Stimulated activated CD4-positive, alpha-beta T cell treated with anti-CD3 and anti-CD28 coated beads, TNF-alpha, amount 100 ng/mL, for 4 hours (primary cell): ENCODE measurements at places on chromosomes 1 and 21.

- DNase-seq = no peak
These were observed 22.8 kb upstream of the RXRG start for GRCh38 chr1:165467706-165468105.

DNA sequence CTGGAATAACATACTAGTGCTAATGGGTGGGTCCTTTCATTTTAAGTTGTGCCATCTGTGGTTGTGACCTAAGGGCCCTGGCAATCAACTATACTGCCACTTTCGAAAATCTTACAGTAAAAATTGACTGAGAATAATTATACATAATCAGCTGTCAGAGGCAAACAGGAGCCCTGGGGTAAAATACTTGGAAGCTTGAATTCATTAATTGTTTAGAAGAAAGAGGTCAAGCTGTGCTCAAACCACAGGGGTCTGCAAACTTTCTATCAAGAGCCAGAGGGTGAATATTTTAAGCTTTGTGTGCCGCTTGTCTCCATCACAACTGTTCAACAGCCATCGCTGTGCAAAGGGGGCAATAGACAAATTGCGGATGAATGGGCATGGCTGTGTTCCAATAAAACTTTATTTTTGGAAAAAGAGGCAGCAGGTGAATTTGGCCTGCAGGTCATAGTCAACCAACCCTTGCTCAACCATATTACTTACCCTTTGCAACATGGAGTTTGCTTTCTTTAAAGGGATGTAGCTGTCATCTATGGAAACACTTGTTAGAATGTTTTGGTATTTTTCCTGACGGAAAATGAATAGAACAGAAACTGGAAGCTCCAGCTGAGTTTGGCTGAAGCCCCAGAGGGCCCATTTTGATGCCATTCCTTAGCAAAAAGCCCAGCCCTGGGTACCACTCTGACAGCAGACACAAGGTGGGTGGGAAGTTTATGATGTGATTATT lies 35.7 kb upstream of the USP1 start:
- DNase-seq = no peak

- DNase-seq = no peak
These were observed 85.1 kb downstream of the PCSK9 start for GRCh38 chr1:55124470-55124869.

- no peak for DNase-seq
These were observed 35.7 kb upstream of the AGL start for GRCh38 chr1:99814373-99814900.

DNA sequence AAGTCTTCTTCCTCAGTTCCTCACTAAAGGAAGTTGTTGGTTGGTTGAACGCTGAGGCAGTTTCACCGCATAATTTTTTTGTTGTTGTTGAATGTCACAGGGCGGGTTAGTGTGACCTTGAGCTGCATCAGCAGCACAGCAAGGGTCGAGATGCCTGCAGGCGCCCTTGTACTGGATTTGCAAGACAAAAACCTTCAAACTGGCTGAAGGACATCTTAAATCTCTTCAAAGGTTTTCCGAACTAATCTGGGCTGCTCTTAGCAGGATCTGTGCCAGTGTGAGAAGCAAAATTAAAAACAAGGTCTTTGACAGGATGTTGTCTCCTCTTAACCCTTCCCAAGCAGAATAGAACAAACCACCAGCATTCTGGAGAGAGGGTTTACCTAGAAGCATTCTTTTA lies 59.4 kb downstream of the NRIP1 start:
- no peak for DNase-seq

- DNase-seq = no peak
These were observed 33.0 kb downstream of the KCNC4 start for GRCh38 chr1:110243146-110243545.

- no peak for DNase-seq
These were observed 383.7 kb downstream of the PRDM2 start for GRCh38 chr1:14083706-14084105.

DNA sequence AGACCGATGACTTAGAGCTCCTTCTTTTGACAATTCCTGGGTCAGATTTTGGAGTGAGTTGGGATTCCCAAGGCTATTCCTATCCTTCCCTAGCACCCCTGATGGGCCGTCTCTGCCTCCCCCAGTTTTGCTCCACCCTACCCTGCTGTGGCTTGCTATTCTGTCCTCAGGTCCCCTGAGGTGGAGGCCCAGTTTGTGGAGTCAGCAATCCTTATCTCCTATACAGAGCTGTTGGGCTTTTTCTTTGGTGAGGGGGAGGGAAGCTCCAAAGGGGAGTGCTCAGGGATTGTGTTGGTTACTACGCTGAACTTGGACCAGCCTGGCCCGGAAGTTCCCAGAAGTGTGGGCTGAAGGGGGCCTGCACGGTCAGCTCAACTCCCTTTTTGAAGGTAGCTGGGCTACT lies 7.6 kb downstream of the SESN2 start:
- DNase-seq = no peak

DNA sequence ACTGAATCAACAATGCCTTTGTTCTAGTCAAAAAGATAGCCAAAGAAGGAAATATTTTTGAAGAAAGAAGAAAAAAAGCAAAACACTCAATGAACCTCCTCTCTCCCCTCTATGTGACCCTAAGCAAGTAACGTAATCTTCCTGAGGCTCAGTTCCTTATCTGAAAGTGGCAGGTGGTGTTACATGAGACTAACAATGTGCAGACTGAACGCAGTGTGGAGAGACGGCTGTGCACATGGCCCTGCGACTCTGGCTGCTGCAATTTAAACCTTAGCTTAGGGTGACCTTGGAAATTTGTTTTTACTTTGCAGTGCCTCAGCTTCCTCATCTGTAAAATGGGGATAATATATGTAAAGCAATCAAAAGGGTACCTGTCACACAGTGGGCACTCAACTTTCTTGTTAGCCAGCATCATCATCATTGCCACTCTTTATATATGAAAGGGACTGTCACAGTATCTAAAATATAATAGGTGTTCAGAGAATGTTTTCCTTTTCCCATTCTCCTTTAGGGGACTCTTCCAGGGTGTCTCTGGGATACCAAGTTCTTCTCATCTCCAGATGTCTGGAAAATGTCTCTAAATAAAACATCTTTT lies 100.1 kb upstream of the JUN start:
- no peak for DNase-seq

- DNase-seq = no peak
These were observed 8.8 kb downstream of the TMEM222 start for GRCh38 chr1:27330786-27331185.

GRCh38 chr1:50700621-50701020 lies 259.4 kb downstream of the FAF1 start:
- DNase-seq = no peak

DNA sequence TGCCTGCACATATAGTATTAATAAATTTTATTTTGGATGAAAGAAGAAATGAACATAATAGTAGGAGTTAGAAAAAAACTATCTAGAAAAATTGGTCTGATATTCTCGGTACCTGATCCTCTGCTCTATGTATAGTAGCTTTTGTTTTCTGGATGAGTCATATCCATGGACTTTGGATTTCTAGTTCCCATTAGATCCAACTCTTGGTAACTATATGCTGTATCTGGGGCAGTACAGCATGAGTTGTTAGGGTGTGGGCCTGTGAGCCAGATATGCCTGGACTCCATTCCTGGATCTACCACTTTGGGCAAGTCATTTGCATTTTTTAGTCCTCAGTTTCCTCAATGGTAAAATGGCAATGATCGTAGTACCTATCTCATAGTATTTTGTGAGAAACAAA lies 372.2 kb upstream of the PKN2 start:
- DNase-seq = no peak

GRCh38 chr1:230139315-230139714 lies 72.3 kb downstream of the GALNT2 start:
- no peak for DNase-seq

DNA sequence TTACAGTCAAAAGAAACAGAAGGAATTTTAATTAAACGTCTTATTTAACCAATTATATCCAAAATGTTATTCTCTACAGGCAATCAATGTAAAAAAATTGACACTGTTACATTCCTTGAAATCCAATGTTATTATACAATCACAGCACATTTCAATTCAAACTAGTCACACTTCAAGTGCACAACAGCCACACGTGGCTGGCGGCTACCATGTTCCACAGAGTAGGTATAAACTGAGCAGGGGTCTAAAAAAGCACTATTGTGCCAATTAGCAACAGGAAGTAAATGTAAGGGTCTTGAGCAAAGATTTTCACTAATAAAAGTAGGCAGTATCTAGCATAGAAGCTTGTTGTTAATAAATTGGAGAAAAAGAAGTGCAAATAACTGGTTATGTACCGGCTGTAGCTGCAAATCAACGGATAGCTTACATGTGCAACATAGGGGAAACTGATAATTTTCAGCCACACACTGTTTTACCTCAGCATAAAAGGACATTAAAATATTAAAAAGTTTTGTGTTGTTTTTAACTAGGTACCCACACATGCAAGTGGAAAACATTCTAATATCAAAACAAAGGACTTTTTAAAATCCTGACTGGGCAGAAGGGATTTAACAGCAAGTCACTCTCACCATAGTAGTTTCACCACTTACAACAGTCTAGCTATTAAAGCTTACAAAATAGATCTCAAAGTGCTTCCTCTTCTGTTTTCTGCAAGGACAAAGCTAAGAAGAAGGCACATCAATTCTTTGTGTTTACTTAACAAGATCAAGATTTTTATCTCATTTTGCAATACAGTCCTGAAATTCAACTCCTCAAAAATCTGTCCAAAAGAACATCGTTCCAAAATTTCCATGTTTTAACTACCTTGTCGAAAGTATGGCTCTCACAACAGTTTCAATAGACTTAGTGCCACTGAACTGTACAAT lies 2.5 kb downstream of the CSDE1 start:
- DNase-seq = no peak

DNA sequence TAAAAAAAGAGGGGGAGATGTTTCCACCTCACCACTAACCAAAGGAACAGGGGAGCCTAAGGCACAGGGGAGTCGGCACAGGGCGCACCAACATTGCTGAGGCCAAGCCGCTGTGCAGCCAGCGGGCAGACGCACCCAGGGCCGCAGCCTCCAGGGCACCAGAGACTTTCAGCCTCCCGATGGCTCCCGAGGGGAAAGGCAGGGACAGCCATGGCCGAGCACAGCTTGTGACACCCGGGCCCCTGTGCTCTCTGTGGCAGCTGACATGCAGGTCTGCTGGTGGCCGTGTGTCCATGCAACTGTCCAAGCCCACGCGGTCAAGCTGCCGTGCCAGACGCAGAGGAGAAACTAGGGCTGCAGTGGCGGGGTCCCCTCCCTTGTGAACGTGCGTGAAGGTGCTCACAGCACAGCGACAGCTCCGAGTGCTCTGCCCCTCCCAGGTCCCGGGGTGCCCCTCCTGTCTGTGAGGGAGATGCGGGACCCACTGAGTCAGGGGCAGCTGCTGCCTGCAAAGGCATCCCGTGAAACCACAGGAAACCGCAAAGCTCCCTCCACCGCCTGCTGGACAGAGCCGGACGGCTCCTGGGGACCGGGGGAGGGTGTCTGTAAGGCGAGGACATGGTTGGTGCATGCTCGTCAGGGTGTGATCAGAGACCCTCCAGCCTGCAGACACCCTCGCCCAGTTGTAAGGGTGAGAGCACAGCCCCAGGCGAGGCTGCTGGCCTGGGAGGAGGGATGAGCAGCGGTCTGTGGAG lies 2.5 kb downstream of the KRTAP10-11 start:
- no peak for DNase-seq

DNA sequence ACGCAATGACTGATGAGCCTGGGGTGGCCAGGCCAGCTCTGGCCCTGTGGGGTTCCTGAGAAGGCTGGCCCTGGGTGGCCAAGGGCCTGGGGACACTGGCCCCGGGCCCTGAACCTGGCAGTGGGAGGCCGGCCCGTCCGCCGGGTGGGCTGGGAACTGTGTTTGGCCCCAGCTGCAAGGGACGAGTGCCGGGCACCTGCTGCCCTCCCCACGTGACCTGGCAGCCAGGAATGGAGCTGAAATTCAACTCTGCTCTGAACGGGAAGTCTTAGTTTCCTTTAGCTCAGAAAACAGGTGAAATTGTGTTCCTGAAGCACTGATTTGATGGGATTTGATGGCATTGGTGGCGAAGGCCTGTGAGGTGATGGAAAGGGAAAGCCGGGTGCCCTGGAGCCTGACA lies 8.2 kb upstream of the TTLL10 start:
- DNase-seq = no peak

GRCh38 chr1:76153841-76154205 lies 79.3 kb downstream of the ST6GALNAC3 start:
- no peak for DNase-seq

DNA sequence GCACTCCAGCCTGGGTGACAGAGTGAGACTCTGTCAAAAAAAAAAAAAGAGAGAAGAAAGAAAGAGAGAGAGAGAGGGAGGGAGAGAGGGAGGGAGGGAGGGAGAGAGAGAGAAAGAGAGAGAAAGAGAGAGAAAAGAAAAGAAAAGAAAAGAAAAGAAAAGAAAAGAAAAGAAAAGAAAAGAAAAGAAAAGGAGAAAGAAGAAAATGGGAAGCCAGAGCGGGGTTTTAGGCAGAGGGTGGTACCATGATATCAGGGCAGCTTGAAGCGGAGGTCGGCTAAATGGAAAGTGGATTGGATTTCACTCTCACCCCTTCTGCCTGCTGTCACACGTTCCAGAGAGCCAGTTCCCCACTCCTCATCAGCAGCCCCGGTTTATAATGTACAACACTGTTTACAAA lies 1.9 kb downstream of the TMCO4 start:
- DNase-seq = no peak

DNA sequence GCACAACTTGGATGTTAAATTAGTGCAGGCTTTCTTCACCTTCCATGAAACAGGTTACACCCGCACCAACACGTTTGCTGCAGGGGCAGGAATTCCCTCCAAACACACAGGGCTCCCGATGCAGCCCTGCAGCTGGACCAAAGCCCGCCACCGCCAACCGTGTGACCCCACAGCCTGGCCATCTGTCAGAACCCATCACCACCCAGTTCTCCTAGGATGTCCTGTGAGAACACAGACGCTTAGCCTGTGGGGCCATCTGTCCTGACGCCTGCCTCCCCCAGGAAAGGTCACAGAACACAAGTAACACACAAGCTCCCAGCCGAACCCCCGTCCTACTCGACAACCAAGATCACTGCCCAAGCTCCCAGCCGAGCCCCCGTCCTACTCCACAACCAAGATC lies 108.1 kb downstream of the NPHP4 start:
- DNase-seq = no peak

DNA sequence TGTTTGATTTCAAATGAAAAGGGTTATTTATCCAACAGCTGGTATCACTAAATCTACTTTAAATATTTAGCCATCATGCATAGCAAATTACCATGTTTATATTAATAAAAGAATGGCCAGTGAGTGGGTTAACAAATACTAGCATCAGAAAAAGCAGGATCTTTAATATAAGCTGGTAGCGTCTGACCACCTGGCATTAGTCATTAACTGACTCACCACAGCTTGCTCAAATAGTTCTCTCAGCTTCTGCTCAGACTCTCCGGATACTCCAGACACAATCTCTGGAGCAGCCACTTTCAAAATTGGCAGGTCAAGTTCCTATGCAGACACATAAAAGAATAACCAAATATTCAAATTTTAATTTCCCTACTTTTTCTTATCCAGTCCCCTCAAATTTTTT lies 29.6 kb downstream of the NVL start:
- DNase-seq = no peak
